ENCODE measurements at places on chromosomes 5 and 9.

GRCh38 chr5:115898656-115899055 is 56.9 kb downstream of the AP3S1 start:
- DNase-seq, result no peak

DNA sequence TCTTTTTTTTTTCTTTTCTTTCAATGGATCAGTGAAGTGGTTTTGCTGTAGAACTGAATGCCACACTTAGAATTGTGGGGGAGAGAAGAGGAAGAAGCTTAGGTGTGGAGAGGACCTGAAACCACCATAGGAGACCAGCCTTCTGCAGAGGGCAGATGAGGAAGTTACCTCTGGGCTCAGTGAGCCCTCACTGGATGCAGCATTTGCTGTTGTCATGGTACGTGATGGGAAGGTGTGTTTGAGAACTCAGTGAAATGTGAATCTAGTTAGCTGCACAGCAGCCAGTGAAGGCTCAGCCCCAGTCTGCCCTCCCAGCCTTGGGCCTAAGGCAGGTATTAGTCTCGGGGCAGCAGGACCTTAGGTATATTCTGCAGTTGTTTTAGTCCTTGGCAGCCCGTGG is 17.5 kb downstream of the CYFIP2 start:
- DNase-seq, result no peak

DNA sequence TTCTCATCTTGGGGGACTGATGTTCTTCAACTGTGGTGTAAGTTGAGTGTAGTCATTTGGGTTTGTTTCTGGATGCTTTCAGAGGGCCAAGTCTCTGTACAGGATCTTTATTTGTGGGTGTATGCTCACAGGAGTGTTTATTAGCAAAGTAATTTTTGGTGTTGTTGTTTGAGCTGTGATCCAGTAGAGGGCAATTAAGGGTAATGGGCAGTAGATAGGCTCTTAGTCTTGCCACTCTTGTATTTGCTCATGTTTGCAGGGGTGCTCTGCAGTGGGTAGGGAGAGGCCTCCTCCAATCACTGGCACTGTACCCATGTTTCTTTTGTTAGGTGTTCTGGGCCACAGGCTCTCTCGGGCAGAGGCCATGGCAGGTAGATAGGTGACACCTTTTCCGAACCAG is 45.9 kb upstream of the ITGA2 start:
- DNase-seq, result no peak

GRCh38 chr9:693201-694091 is 148.1 kb upstream of the DMRT1 start:
- no peak for DNase-seq

- DNase-seq, result peak; percentile 92
These were observed 260.8 kb downstream of the FAM114A2 start for GRCh38 chr5:153777681-153778581.

DNA sequence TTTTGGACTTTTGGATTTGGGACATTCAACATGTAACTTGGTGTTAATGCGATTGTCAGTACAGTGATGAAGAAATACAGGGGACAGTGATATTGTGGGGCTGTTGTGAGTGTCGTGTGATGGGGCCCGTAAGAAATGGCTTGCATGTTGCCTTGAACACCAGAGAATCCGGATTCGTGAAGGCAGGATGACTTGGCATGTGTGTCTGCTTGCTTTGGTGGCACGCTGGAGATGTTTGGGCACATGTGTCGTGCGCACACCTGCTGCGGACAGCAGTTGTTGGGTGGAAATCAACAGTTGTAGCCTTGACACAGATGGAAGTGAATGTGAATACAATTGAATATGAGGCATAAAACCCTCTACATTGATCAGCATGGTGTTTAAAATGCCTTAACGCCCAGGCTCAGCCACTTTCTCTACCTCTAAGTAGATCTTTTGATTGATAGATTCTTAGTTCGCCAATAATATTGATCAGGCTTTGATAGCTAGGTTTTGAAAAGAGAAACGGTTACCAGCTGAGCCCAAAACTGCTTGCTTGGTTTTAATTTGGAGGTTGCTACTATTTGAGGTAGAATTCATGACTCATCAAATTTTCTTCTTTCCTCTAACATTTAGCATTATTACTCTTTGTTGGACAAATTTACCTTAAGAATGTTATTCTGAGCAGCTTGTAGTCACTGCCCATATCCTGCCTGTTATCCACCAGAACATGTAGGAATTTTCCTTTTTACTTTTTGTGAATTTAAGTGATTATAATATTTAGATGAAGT is 94.4 kb downstream of the TRIO start:
- DNase-seq, result no peak
